ENCODE measurements at places on chromosomes 5 and 9.

DNA sequence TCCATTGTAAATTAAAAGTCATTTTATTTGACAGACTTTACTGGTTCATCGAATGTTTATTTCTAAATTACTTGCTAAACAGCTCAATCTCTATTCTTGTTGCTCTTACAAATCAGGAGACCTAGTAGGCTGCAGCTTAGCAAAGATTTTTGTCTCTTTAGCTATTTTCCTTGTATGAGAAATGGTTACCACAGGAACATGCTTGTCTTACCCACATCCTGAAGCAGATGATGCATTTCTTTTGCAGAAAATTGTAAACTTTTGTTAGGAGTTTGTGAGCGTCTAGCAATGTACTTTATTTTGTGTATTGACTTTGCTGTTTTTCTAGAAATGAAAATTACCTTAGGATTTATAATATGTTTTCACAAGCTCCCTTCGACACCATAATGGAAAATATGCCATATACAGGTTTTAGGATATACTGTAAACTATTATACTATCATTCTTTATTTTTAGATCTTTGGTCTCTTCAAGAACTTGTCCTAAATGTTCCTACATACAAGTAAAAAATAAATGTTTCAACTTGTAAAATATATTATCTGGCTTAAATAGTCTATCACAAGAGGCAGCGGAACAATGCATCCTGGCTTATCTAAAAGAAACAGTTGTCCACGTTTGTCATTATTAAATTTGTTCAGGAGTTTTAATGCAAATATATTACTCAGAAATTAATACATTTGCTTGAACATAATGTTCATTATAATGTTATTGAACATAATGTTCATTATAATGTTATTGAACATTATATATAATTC lies 54.1 kb downstream of the SPEF2 start:
- no peak for DNase-seq

- DNase-seq, result no peak
Observed at GRCh38 chr5:9776525-9776924, 146.4 kb upstream of the TAS2R1 start.

DNA sequence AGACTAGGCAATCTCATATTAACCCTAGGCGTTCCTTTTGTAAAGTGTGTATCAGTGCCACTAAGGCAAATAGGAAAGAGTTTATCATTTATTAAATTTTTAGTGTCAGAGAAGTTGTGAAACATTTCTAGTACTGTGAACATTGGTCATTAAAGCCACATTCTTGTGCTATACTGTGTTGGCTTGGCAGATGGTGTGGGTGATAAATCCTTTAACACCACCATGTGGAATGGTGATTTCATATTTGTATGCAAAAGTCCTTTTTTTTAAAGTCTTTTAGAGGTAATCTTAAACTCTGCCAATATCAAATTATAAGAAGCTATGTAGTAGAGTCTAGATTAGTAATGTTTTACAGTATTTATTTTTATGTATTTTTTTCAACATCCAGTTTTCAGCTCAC lies 18.1 kb downstream of the SLC12A2 start:
- no peak for DNase-seq

GRCh38 chr5:109230369-109230768 lies 179.4 kb downstream of the PJA2 start:
- DNase-seq, result no peak

DNA sequence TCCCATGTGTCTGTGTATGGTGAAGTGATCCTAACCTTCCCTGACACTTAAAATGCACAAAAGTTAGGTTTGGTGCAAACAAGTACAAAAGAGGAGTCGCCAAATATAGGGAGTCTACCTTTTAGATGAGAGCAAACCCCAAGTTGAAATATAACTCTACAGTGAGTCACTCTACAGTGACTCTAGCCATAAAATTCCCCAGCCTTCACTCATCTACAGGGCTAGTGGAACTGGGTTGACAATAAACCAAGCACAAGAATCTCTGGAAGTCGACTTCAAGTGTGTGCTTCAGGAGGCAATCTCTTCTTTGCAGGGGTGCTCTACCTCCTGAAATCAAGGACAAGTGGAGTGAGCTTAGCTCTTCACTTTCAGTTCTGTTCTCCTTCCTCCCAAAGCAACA lies 3.3 kb downstream of the SHISAL2B start:
- DNase-seq, result no peak

- DNase-seq, result no peak
Observed at GRCh38 chr5:33637011-33637410, 196.2 kb downstream of the TARS1 start.

GRCh38 chr5:1886846-1887587 lies 4.3 kb upstream of the IRX4 start:
- DNase-seq, result no peak

DNA sequence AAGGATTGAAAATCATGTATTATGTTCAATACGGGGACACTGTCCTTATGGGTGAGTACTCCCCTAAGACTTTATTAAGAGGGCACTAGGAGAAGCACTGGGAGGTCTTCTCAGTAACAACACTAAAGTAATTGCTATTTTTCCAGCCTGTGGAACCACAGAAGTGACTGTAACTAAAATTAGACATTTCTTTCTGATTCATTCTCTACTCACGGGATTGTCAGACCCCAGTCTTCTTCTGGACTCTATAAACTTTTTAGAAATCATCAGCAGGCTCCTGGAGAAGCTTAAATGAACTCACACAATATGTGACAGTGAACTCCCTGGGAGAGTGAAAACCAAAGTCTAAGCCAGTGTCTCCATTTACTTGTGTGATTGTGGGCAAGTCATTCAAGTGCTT lies 14.5 kb downstream of the TLR4 start:
- DNase-seq, result no peak

DNA sequence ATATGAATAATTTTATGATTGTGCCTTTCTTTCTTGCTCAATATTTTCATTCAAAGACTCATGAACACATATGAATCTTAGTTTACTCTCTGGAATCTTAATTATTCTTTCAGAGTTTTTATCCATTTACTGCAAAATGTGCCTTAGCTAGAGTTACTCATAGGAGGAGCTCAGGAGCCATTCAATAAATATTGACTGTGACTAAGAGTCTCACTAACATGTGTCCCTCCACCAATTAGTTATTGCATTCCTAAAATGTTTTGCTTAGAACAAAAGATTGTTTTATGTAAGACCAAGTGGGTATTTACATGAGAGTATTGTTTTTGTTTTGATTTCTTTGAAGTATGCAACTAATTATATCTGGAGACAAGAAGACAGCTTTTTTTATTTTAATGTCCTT lies 218.4 kb upstream of the MAST4 start:
- DNase-seq, result no peak

DNA sequence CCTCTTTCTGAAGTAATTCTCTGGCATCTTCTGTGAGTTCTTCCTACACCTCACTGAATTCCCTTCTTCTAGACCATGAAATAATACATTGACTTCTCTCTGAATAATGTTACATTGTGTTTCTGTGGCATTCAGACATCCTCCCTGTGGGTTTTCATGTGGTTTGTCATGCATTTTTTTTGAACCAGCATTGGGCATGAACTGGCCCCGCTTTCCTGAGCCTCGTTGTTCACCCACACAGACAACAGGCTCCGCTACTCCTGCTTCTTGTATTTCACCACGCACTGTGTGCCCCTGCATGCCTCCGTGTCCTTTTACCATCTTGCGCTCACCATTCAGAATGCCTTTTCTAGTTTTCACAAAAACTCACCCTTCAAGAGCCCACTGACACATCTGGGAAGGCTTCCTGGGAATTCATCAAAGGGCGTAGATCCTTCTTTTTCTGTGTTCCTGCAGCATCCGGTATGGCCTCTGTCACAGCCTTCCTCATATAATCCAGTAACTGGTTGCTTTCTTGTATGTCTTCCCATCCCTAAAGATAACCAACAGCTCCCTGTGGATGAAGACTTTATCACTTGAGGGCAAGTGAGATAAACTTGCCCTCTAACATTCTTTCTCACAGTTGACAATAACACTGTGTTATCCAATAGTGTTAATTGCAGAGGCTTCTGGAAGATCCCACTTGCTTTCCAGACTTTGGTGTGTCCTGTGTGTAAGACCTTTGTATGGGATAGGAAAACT lies 51.5 kb upstream of the ADAMTSL1 start:
- no peak for DNase-seq
